ENCODE measurements at places on chromosomes 6 and 20. TPM values are rescaled to one million over a fixed set of nuclear protein-coding genes. Genes with fewer than 3 reads are reported as not detected.

GRCh38 chr6:135451617-135452190 lies 45.8 kb downstream of the AHI1 start:
- no peak for DNase-seq
- no peak overlapping the region for H3K4me3 ChIP-seq
- no peaks in the 10 kb centered on the region for H3K27me3 ChIP-seq
- no peaks in the 10 kb centered on the region for H3K36me3 ChIP-seq
- H3K27ac ChIP-seq, result no peak overlapping the region

DNA sequence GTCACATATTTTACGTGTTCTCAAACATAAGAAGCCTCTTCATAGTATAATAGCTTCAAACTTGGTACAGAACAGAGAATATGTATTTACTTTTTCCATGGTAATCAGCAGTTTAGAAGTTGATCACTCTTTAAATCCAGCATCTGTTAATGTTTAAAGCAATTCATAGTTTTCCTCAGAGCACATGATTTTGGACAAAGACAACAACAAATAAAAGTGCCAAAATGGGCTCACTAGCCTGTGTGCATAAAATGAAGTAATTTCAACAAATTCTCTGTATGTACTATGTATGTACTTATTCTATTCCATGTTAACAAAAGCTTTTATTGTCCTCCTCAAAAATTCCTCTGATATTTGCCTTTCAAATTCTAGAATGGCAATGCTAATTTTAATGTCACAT lies 38.1 kb upstream of the UST start:
- no peak for DNase-seq
- H3K27ac ChIP-seq, result no peak overlapping the region
- H3K4me1 ChIP-seq, result no peaks in the 10 kb centered on the region
- no peaks in the 10 kb centered on the region for H3K27me3 ChIP-seq
- H3K4me3 ChIP-seq, result no peak overlapping the region

- peaks cover 12% of the 10 kb centered on the region for H3K4me1 ChIP-seq
- no peak overlapping the region for H3K4me3 ChIP-seq
- peaks cover 31% of the 10 kb centered on the region for H3K27me3 ChIP-seq
- no peak for DNase-seq
- H3K27ac ChIP-seq, result no peak overlapping the region
- H3K36me3 ChIP-seq, result peaks cover 17% of the 10 kb centered on the region
Measured at GRCh38 chr20:64093013-64093503, 8.9 kb upstream of the LKAAEAR1 start.

GRCh38 chr6:164007881-164008280 lies 593.4 kb downstream of the QKI start:
- no peak for DNase-seq
- no peak overlapping the region for H3K4me3 ChIP-seq
- no peak overlapping the region for H3K27ac ChIP-seq

DNA sequence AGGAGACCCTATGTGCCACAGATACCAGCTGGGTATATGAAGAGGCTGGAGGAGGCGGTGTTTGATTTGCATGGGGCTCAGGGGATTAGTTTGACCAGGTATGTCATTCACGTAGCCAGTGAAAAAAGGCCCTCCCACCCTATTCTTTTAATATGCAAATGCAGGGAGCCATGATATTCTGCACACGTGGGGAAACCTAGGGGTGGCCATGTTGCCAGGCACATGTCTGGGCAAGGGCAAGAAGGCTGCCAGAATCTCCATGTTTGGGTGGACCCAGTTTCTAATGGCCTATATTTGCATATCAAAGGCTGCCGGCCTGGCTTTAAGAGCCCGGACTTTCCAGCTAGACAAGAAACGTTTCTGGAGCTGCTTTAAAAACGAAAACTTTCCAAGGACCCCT lies 60.4 kb downstream of the SOX4 start:
- no peak overlapping the region for H3K27ac ChIP-seq
- no peak overlapping the region for H3K4me3 ChIP-seq
- peaks cover 1% of the 10 kb centered on the region for H3K27me3 ChIP-seq
- DNase-seq, result no peak

GRCh38 chr6:154932515-154933027 lies 62.5 kb upstream of the TIAM2 start:
- H3K27ac ChIP-seq, result peak overlapping the region; percentile 69
- peaks cover 32% of the 10 kb centered on the region for H3K4me1 ChIP-seq
- no peaks in the 10 kb centered on the region for H3K36me3 ChIP-seq
- H3K27me3 ChIP-seq, result peaks cover 1% of the 10 kb centered on the region
- DNase-seq, result no peak
- no peak overlapping the region for H3K4me3 ChIP-seq

GRCh38 chr6:46720401-46720800 lies 14.8 kb downstream of the PLA2G7 start:
- H3K4me3 ChIP-seq, result no peak overlapping the region
- no peak overlapping the region for H3K27ac ChIP-seq
- H3K4me1 ChIP-seq, result no peaks in the 10 kb centered on the region
- H3K36me3 ChIP-seq, result no peaks in the 10 kb centered on the region
- no peak for DNase-seq
- peaks cover 3% of the 10 kb centered on the region for H3K27me3 ChIP-seq

DNA sequence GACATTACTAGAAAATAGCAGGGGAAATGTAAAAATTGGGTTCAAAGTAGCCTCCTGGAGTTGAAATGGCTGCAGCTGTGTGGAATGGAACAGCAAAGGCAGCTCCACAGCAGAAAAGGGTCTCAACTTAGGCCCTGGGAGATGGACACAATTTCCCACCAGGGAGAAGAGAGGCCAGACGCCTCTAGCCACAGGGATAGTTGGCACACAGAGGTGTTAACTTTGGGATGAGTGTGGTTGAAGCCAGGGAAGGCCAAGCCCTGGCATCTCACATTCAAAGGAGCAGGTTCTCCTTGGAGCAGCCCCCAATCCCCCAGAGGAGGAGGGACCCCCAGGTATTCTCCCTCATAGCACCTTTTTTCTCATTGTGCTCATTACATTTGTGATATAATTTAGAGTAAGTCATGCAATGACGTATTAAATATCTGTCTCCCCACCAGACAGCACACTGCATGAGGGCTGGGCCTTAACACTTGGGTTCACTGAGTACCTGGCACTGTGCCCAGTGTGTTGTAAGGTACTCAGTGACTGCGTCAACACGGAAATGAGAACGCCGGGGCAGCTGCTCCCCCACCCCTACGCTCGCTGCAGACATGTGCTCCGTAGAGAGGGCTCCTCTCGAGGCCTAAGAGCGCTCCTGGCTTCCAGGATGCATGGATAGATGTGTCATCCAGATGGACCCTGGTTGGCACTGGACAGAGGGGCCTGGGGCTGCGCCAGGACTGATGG lies 76.0 kb upstream of the CD93 start:
- H3K4me1 ChIP-seq, result peaks cover 43% of the 10 kb centered on the region
- H3K27ac ChIP-seq, result no peak overlapping the region
- no peak overlapping the region for H3K4me3 ChIP-seq
- no peak for DNase-seq
- no peaks in the 10 kb centered on the region for H3K36me3 ChIP-seq
- H3K27me3 ChIP-seq, result peaks cover 7% of the 10 kb centered on the region

DNA sequence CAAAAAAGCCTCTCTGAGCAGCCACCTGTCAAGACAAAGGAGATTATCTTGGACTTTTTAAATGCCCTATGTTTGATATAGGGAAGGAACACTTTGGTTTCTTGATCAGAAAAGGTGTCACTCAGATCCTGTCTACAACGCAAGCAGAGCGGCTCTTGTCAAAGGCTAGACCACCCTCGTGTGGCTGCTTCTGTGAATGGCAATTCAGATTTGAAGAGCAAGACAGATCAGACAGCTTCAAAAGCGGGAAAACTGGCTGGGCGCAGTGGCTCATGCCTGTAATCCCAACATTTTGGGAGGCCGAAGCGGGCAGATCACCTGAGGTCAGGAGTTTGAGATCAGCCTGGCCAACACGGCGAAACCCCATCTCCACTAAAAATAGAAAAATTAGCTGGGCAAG lies 10.1 kb upstream of the NXT1 start:
- H3K4me1 ChIP-seq, result no peaks in the 10 kb centered on the region
- peaks cover 2% of the 10 kb centered on the region for H3K27me3 ChIP-seq
- no peak overlapping the region for H3K4me3 ChIP-seq
- peak; percentile 72 for DNase-seq

- DNase-seq, result no peak
- no peak overlapping the region for H3K4me3 ChIP-seq
- H3K27me3 ChIP-seq, result peaks cover 7% of the 10 kb centered on the region
Measured at GRCh38 chr6:166784691-166785090, 157.6 kb upstream of the RPS6KA2 start.

DNA sequence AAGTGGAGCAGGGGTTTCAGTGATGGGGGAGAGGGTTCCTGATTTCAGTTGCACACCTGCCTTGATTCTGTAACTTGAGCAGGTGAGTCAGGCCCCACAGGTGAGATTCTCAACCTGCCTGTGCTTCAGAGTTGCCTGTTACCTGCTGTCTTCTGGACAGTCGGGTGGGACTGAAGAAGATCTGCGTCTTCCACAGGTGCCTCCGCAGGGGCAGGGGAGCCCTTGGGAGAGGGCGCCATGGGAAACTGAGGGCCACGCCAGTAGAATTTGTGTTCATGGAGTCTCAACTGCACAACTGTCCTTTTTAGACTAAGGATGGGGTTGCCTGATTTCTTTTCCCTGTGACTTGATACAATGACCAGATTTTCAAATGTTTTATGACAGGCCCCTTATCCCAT lies 5.2 kb downstream of the UNC93A start:
- peaks cover 13% of the 10 kb centered on the region for H3K4me1 ChIP-seq
- no peak for DNase-seq
- no peaks in the 10 kb centered on the region for H3K36me3 ChIP-seq
- no peak overlapping the region for H3K4me3 ChIP-seq
- peaks cover 7% of the 10 kb centered on the region for H3K27me3 ChIP-seq
- no peak overlapping the region for H3K27ac ChIP-seq

DNA sequence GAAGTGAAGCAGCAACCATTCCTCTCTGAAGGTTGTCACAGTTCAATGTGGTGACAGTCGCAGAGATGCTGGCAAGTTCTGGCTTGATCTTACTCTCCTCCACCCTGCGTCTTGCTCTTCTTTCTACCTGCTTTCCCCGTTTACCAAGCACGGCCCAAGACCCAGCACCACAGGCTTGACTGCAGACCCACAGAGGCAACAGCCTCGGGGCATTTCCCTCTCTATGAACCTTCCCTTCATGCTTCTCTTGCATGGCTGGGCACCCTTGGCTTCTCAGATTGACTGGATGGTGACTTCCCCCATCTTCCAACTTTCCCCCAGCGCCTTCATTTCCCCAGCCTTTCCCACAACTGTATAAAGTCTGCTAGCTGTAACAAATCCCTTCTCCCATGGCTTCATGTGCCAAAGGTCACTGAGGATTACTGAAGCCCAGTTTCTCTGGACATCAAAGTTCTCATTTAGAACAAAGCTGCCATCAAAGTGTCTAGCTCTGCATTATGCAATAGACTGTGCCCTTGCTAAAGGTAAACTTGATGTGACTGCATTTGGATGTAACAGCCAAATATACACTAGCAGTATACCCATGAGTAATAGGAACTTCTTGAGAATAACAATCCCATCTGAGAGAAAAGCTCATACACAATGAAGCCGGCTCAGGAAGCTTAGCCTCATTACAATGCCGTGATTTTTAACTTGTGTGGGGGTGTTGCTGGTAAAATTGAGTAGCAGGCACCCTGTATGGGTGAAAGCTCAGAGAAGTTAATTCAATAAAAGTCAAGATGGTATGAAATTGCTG lies 723.1 kb upstream of the FLRT3 start:
- H3K27ac ChIP-seq, result no peak overlapping the region
- no peaks in the 10 kb centered on the region for H3K4me1 ChIP-seq
- no peaks in the 10 kb centered on the region for H3K27me3 ChIP-seq
- no peak overlapping the region for H3K4me3 ChIP-seq
- H3K36me3 ChIP-seq, result no peaks in the 10 kb centered on the region
- no peak for DNase-seq

Gene GPX5
- not detected for total RNA-seq

Gene MTG2
- total RNA-seq, result 20.2 TPM

Gene CD83
- 4.3 TPM for total RNA-seq

Gene F13A1
- total RNA-seq, result not detected

Gene ADGRG6
- 8.8 TPM for total RNA-seq

Gene ZC2HC1B
- total RNA-seq, result 0.28 TPM

Gene SLC2A10
- 19.4 TPM for total RNA-seq

Data from endothelial cell (in vitro differentiated cells).